Right hindlimb (tissue), 1 donor: ENCODE measurements at places on chromosomes 4 and X.

- no peak for DNase-seq
These were observed 521.1 kb downstream of the FSTL5 start for GRCh38 chr4:161642708-161643107.

DNA sequence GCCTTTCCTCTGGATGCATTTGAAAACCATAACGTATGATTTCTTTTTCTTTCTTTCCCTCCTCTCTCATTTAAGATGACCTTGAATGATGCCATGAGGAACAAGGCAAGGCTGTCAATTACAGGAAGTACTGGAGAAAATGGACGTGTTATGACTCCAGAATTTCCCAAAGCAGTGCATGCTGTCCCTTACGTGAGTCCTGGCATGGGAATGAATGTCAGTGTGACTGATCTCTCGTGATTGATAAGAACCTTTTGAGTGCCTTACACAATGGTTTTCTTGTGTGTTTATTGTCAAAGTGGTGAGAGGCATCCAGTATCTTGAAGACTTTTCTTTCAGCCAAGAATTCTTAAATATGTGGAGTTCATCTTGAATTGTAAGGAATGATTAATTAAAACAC lies 142.8 kb downstream of the GRIA2 start:
- DNase-seq, result no peak

GRCh38 chrX:38052096-38052495 lies 45.7 kb downstream of the SYTL5 start:
- DNase-seq, result no peak

DNA sequence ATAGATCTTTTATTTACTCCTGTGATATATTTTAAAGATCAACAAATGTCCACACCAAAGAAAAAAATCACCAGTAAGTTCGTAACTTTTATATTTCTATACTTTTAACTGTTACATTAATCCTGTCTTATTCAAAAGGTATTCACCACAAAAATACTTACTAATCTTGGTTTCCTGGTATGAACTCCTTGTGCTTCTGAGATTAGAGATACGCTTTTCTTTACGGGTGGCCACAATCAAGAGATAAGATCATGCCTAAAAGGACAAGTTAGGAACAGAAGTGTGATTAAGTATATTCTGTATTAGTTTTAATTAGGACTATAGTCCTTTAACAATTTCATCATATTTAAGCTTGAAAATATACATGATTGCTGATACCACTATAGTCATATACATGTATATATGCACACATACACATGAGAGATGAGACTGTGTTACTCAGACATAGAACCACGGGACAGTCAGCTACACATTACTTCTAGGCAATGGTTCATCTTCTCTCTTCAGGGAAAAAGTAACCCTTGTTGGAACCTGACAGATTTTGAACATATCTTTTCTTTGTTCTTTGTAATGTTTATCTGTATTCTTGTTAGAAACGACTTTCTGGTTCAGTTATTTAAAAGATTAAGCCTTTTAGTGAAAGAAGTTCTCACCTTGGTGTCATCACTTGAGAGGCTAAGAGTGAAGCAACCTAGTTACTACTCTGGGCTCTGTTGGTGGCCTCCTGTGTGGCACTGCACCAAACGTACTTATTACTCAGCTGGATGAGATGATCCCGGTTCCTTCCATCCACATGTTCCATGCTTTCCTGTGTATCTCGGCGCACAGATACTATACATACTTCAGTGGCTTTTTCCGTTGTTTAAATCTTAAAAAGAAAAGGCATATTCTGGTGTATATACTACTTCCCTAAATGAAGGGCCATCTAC lies 146.1 kb downstream of the CBR4 start:
- no peak for DNase-seq

- no peak for DNase-seq
These were observed 500.8 kb upstream of the DIAPH2 start for GRCh38 chrX:96183843-96184242.

GRCh38 chrX:7876957-7877356 lies 34.0 kb downstream of the VCX start:
- DNase-seq, result no peak

DNA sequence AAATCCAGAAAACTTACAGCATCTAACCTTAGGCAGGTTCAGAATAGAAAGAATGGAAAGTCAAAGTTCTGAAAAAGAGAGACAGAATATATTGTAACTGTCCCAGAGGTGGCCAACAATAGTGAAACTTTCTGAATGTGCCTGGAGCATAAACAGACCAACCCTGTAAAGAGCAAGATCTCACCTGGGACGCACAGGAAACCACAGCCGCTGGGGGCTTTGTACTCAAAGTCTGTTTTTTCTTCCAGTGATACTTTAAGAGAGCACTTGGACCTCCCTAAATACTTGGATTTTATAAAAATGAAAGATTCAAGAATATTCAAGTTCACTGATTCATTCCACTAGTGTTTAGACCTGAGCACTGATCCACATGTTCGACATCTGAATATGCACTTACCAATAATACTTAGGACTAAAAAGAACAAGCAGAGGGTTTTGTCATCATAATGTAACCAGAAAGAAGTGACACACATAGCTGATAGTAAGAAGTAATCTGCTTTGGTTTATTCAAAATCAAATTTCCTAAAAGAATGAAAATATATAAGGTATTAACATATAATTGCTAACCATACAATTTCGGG lies 35.3 kb downstream of the ARAP2 start:
- no peak for DNase-seq

DNA sequence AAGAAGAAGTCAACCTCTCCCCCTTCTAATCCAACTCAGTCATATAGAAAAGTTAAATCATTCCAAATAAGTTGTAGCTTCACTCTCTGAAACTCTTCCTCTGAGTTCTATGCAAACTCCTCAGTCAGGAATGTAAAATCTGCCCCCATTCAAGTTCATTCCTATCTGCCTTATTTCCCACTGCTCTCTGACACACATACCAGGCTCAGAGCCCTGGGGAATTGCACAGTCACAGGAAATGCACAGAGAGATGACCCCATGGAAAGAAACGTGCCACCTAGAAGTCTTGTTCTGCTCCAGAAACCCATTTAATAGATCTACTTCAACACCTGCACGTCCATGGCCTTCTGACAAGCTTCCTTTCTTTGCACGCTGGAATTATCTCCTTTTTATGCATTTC lies 236.0 kb upstream of the VCX3A start:
- no peak for DNase-seq

DNA sequence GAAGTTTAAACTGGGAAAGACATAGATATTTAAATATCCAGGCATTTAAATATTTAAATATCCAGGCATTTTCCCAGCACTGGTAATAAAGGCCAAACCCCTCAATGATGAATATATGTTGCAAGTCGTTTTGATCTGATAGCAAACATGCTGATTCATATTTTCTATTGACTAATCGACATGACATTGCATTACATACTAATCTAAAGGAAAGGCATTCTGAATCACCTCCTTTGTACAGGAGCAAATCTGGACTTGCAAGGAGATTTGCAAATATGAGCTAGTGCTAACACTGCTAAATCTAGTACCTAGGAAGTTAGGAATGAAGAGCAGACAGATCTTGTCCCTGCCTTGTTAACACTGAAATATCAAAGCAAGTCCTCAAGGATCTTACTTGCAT lies 207.3 kb downstream of the SLC7A11 start:
- DNase-seq, result no peak

GRCh38 chr4:113112338-113112978 lies 63.0 kb downstream of the ANK2 start:
- no peak for DNase-seq

DNA sequence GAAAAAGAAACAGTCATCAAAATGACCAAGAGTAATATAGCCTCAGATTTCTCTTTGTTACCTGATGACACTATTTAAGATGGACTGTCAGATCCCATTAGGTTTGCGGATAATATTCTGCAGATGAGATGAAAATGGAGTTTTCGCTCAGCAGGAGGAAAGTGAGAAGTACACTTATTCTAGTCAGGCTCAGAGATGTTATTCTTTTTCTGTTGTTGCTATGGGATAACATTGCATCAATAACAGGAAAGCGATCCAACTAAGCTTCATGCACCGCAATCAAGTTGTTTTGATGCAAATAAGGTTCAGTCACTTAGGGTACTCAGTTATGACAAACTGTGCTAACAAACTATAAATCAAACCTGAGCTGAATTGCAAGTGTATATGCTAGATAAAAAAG lies 415.0 kb downstream of the CCSER1 start:
- DNase-seq, result no peak

GRCh38 chr4:7598939-7599790 lies 164.4 kb upstream of the PSAPL1 start:
- DNase-seq, result no peak

GRCh38 chrX:11558972-11559371 lies 106.7 kb downstream of the ARHGAP6 start:
- DNase-seq, result no peak

DNA sequence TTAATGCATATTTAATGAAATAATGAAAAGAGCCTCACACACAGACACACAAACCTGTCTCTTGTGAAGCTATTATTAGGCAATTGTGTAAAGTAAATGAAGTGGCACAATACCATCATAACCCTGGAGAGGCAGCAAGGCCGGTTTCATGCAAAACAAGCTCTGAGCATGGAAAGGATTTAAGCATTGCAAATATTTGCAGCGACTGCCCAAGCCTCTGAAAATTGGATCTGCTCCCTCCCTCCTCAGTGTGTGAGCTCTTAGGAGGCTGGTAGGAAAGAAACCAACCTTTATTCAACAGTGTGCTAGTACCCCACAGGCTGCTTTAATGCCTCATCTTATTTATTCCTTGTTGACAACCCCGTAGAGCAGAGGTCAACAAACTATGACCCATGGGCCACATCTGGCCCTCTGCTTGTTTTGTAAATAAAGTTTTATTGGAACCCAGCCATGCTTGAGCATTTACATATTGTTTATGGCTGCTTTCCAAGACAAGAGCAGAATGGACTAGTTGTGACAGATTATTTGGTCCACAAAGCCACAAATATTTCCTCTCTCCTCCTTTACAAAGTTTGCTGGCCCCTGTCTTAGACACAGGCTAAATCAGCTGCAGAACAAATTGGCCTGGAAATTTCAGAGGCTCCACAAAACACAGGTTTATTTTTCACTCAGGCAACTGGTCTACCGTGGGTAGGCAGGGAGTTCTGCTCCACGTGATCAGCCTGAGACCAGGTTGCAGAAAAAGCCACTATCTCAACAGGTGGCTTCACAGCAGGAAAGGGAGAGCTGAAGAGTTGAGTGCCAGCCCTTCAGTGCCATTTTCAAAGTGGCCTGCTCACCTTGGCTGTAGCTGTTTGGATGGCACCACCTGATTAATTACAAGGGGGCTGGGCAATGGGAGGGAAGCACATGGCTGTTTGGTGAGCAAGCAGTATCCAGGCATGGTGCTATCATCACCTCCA lies 16.8 kb downstream of the RS1 start:
- DNase-seq, result no peak

DNA sequence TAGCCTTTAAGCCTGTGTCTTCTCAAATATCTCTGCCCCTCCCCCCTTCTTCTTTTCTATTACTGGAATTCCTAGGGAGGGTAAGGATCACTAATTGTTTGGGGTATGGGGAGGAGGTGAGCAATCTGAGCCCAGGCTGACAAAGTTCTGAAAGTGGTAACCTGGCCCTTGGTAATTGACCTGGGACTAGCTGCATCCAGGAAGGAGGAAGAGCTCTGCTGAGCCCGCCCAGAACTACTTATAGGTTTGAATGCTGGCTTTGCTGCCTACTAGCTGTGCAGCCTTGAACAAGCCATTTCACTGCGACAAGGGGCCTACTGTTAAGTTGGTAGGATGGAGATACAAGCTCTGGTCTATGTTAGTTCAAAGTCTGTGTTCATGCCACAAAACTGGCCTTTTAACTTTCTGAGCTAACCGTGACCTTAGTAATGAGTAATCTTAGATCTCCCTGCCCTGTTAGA lies 37.8 kb downstream of the DGKK start:
- DNase-seq, result no peak

GRCh38 chr4:186326391-186326790 lies 60.4 kb downstream of the F11 start:
- no peak for DNase-seq

DNA sequence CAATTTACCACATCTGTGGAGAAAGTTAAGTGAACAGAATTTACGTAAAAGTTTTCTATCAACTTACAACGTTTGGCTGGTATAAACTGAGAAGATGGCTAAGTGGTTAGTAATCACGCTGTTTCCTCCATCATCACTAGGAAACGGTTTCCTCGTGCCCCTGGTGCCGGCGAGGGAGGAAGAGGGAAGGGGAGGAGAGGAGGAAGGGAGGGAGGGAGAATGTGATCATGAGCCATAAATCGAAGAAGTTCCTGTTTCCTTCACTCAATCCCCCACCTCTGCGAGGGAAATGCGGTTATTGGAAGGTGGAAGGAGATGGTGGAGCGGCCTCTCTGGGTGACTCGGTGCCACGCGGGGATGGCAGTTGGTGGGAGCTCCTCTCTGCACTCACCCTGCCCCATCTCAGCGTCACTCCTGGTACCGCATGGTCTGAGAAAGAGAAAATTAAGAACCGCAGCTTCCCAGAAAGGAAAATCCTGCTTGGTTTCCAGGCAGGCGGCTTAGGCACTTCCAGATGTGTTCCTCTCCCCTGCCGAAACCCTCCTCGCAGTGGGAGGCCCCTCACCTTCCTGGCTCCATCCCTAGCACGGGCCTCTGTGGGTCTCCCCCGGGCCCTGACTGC lies 216.8 kb downstream of the AFAP1 start:
- peak; percentile 47 for DNase-seq

DNA sequence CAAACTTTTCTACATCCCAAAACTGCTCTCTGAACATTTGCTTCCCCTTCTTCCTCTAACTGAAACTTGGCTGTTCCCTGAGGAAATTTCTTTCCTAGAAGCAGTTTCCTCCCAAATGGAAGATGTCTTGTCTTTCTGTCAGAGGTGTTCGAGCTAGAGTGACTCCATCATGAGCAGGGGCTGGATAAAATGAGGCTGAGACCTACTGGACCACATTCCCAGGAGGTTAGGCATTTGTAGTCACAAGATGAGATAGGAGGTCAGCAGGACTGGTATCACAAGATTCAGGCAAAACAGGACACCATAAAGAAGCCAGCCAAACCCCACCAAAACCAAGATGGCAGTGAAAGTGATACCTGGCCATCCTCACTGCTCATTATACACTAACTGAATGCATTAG lies 35.8 kb upstream of the PGRMC2 start:
- DNase-seq, result no peak

DNA sequence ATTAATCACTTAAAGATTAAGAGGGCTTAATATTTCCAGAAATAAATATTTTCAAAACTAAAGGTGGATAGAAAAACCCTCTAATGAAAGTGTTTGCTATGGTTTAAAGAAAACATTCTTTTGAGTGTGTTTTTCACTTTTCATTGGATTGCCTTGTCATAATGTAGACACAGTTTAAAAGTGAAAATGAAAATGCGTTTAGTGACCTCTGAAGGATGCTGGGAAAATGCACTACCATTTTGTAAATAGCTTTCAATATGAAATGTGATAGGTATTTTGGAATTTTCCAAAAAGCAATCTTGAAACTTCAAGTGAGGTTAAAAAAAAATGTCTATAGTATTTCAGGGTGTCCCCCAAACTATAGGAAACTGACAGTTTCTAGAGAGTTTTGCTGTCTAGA lies 642.2 kb downstream of the C4orf33 start:
- DNase-seq, result no peak

DNA sequence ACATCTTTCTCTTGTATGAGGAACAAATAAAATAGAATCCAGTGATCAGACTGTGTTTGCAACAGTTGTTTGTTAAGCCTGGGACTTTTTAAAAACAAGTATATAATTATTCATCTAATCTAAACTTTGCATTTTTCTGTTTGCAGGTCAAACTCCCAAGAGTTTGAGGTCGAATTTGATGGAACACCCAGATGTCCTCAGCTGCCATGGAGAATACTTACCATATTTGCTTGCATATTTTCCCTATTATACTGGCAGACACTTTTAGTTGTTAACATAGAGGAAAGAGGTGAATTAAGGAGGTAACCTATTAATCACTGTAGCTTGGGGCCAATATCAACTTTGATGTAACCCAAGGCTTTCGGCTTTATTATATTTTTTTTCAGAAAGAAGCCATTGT lies 401.5 kb upstream of the DIPK2B start:
- no peak for DNase-seq
